Right ventricle myocardium superior (tissue), 1 donor: ENCODE measurements at places on chromosomes 13 and 19. TPM values are rescaled to one million over a fixed set of nuclear protein-coding genes. Genes with fewer than 3 reads are reported as not detected.

DNA sequence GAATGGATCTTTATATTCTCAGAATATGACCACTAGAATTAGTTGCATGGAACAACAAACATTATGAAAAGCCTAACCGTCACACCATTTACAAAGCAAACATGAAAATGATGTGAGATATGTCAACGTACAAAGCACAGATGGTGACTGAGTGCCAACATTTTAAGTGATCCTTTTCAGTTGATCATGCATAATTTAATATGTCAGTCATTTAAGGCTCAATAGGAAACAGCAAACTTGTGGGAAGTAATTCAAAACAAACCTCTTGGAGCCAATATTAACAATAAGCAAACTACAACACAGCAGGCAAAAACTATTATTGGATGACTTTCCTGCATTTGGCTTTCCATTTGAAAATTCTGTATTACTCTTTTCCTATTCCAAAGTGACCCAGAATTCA lies 277.6 kb downstream of the SLITRK6 start:
- DNase-seq, result no peak

DNA sequence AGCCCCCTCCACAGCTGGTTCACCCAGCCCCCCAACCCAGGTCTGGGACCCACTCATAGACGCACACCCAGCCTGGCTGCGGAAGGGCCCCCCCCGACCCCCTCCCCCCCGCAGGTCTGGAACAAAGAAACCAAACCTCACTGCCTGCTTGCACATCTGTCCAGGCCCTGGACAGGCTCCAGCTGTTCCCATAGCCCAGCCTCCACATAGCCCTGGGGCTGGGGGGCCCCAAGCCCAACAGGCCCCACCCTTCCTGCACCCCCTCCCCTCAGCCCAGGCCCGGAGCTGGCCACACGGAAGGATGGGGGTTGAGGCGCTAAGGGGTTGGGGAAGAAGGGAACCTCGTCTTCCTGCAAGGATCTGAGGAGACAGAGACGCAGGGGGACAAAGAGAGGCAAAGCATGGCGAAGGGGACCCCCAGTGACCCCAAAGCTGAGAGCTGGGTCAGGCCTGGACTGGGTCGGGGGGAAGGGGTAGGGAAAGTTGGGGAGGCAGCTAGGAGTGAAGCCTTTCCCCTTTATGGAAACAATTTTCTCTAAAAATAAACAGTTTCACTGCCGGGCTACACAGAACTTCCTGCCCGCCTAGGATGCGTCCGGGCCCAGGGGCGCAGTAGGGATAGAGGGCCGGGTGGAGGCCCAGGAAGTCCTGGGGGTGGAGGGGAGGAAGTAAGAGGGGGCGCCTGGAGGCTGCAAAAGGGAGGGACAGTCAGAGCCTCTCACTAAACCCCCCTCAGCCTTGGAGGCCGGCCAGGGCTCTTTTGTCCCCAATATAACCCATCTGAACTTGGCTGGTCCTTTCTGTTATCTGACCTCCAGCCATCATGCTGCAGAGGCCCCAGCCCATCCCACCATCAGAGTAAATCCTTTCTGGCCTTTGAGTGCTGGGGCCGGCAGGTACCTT lies 2.4 kb downstream of the KANK2 start:
- DNase-seq, result peak; percentile 61

DNA sequence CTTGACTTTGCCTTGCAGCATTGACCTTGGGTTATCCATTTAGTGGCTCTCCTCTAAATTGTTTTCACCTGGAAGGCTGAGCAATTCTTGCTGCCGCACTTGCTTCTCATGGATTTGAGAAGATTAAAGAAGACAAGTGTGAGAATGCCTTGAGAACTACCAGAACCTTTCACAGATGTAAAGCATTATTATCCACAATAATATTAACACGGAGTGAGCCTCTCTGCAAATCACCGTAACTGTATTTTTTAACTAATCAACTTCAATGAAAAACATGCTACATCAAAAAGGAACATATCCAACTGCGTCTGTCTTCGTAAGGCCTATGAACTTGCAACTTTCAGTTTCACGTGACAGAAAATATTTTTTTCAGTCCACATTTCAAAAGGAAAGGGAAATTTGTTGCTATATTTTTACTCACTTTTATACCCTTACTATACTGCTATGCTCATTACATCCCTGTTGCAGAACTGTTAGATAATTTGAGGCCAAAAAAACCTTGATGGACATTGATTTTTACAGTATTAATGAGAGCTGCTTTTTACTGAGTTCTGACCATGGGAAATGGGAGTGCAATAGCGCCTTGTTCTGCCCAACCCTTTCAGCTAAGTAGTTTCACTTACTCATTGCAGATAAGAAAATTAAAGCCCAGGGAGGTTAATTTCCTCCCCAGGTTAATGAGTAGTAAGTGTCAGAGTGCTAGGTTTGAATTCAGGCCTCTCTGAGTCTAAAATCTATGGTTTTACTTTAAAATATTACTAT lies 93.8 kb upstream of the RAP2A start:
- no peak for DNase-seq

DNA sequence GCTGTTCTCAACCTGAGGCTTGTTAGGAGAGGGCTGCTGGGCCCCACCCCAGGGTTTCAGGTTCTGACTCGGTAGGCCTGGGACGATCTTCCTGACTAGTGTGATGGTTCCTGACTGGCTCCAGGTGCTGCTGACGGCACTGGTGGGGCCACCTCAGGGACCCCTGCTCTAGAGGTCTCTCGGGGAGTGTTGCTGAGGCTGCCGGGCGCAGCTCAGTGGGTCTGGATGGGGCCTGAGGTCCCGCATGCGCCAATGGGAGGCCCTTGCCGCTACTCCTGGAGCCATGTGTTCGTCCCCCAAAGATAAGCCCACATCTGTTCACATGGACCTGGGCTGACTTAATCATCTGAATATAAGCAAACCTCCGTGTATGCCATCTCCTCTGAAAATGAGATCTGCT lies 133.0 kb downstream of the ATP11A start:
- DNase-seq, result no peak

DNA sequence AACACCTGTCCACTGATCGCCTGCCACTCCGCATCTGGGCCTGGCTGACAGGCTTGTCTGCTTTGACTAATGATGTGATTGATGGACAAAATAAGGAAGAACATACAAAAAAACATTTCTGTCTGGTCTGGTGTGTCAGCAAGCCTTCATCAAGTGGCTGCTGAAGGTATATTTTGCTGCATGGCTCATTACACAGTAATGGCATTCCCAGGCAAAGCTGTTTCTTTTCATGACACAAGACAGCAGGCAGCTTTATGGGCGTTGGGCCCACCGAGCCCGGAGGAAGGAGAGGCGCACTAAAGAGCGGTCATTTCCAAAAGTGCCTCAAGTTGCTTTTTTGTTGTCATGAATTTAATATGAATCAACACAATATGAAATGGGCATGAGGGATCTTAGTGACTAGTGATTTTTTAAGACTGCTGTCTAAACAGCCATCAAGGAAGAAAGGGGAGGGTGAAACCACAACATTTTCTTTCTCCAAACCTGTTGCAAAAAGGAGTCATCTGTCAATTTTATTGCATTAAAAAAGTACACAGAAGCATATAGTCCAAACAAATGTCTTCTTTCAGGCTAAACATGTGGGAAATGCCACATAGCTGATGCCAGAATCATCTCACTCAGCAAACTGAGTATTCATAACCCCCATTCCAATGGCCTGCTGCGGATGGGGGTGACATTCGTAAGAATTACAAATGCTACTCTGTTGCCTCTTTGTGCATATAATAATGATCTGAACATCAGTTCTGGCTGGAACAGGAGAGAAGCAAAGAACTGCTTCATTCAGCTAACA lies 476.6 kb downstream of the ZNF536 start:
- DNase-seq, result no peak

DNA sequence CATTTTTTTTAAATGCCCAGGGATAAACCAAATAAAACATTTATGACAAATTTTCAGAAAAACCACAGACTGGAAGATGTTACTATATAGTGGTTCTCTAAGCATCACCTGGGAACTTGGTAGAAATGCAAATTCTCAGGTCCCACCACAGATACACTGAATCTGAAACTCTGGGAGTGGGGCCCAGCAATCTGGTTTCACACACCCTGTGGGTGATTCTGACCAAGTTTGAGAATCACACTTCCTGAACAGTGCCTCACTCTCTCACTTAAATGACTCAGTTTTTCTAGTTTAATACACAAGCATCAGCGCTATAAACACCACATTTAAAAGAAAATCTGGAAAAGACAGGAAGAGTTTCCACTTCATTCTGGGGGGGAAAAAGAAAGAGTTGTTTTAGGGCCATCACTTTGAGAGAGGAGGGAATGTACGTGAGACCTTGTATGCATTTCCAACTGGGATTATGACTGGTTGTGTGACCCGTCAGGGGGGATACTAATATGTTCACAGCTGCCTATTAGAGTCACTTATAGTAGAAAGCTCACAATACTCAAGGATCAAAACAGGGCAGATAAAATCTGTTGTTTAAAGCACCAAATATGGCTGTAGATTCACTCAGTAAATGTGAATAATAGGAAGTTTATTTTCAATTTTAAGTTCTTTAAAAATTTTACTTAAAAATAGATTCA lies 567.7 kb downstream of the GPC6 start:
- no peak for DNase-seq

DNA sequence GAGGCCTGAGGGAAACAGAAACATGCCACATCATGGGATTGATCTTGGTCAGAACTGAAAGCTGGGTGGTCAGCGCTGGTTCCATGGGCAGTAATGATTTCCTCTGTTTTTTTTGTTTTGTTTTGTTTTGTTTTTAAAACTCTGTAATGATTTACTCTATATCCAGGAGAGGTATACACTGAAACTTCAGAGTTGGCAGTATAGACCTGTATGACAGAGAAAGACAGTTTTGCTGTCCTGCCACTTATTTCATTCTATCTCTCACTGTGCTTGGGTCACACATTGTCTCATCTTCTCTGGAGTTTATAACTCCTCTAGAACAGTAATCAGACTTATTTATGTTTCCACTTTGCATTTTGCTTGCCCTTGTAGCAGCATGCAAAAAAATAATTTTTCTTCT lies 105.1 kb upstream of the SLITRK1 start:
- no peak for DNase-seq

- DNase-seq, result no peak
Measured at GRCh38 chr19:29139227-29139626, 73.7 kb downstream of the UQCRFS1 start.

DNA sequence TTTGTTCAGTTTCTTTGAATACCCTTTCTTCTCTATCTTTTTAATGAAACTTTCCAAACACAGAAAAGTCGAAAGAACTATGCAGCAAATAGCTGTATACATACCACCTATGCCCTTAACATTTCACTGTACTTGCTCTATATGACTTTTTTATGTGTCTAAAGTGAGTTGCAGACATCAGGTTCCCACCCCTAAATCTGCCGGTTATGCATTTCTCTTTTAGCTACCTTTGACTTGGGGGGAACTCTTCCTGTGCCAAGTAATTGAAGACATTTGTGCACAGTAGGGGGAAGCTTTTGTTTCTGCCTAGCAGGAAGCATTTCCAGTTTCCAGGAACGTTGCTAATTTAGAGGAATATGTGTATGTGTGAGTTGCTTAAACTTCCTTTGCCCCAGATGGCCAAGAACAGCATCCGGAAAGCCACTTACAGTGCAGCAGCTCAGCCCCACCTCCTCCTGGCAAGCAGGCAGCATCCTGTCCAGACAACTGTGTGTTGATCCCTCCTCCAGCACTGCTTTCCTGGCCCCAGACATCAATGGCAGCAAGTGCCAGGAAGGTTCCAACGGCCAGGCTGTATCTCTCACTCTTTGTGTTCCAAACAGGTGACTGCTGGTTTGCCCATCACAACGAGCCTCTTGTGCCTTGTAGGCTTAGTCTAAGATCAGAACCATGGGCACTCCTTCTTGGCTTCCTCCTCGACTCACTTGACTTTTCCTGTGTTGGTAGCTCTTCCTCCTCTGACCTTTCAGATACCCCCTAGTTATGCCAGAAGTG lies 14.7 kb upstream of the GRAMD1A start:
- peak; percentile 80 for DNase-seq

DNA sequence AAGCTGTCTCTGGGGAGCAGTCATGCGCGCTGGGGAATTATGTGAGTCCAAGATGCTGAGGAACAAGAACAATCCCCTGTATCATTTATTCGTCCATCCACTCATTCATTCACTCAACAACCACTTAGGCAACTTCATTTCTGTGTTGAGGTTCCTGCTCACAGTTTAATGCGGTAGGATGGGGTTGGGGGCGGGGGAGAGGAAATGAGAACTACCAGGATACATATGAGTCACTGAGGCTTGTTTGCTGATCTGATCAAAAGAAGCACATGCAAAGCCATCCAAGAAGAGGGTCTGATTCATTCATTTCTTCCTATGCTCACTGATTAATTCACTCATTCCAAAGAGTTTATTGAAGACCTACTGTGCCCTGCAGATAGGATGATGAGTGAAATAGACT lies 20.9 kb downstream of the ZNF536 start:
- DNase-seq, result no peak

- no peak for DNase-seq
Measured at GRCh38 chr13:48661107-48661506, 7.4 kb downstream of the CYSLTR2 start.

The PODNL1 gene
- 3.1 TPM for total RNA-seq

The NLRP11 gene
- total RNA-seq, result not detected

The ZNF573 gene
- total RNA-seq, result 13.9 TPM

The ZNF160 gene
- 15.7 TPM for total RNA-seq

The TTYH1 gene
- 1.5 TPM for total RNA-seq
